ENCODE measurements at places on chromosomes 4 and X. TPM values are rescaled to one million over a fixed set of nuclear protein-coding genes. Genes with fewer than 3 reads are reported as not detected.

Gene EVC
- 0.36 TPM for total RNA-seq

Gene PCDH19
- not detected for total RNA-seq

Gene XPNPEP2
- 0.65 TPM for total RNA-seq

Gene MAGEE2
- total RNA-seq, result not detected

Gene MEPE
- total RNA-seq, result not detected

Gene CENPI
- total RNA-seq, result 24.6 TPM

Gene UGT2B11
- total RNA-seq, result not detected

Gene PPP1R3F
- 12.7 TPM for total RNA-seq
